ENCODE measurements at places on chromosomes 3 and 15.

GRCh38 chr3:171266034-171266739, 194.0 kb downstream of the TNIK start:
- no peak for DNase-seq

DNA sequence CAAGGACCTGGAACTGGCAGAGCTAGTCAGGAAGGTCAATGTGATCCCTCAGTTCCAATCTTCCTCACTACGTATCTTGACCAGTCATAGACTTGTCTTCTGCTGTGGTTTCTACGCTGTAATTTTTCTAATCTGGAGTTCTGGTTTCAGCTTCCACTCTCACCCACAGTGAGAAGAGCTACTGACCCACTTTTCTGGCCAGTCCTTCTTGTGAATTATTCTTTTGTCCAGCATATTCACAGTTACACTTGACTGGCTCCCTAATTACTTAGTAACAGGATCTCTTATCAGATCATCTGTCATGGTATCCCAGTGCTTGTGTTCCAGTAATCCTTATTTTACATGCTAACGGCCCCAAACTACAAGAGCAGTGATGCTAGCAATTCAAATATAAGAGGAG, 72.4 kb upstream of the MME start:
- no peak for DNase-seq

- no peak for DNase-seq
These were observed 43.8 kb upstream of the RAB6B start for GRCh38 chr3:133939463-133939835.

DNA sequence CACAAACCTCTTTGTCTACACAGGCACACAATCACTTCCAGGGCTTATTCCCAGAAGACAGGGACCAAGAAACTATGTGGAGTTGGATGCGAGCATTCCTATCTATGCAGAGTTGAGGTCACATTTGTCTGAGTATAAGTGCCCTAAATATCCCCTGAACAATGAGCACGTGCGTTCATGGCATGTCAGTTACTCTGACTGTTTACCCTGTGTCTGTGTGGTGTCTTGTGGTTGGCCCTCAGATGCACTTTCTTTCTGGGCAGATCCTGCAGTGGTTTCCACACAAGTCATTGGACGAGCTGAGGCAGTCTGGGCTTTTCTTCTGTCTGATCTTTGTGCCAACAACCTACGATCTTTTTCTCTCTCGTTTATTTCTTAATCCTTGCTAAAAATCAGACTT, 134.5 kb downstream of the FBN1 start:
- DNase-seq: no peak

DNA sequence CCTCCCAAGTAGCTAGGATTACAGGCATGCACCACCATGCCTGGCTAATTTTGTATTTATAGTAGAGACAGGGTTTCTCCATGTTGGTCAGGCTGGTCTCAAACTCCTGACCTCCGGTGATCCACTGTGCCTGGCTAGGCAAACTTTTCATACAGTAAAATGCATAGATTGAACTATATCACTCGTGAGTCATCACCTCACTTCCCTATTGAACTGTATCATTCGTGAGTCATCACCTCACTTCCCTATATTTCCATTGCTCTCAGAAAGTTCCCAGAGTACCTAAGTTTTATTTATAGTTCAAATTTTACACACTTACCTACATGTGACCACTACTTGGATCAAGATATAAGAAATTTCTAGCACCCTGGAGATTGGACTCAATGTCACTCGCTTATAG, 73.6 kb upstream of the ACAD9 start:
- DNase-seq: no peak

DNA sequence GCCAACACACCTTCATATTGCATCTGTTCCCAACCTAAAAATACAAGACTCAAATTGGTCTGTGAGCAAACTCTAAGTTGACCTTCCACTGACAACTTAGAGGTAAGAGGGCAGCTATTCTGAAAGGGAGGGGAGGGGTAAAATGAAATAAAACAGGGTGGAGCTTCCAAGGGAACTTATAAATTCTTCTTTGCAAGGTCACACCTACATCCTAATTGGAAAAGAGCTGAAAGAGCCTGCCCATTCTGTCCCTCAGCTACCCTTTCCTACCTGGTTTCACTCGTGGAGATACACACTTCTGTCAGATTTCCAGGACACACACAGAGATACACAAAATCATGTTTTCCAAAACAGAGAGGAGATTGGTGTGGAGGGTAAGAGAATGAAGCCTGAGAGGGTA, 1.0 kb downstream of the ILDR1 start:
- DNase-seq: no peak

DNA sequence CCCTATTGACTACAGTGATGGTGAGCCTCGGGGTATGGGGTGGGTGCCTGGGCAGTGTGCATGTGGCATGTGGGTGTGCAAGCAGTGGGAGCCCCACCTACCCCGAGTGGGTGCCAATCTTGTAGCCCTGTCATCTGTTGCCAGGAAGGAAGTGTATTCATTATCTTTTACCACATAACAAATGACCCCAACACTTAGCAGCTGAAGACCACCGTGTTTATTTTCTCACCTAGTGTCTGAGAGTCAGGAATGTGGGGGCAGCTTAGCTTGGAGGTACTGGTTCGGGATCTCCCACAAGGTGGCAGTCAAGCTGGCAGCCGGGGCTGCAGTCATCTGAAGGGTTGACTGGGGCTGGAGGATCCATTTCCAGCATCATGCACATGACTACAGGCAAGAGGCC, 21.7 kb downstream of the XYLB start:
- DNase-seq: no peak
